Immature natural killer cell (primary cell): ENCODE measurements at places on chromosomes 13 and 19. TPM values are rescaled to one million over a fixed set of nuclear protein-coding genes. Genes with fewer than 3 reads are reported as not detected.

DNA sequence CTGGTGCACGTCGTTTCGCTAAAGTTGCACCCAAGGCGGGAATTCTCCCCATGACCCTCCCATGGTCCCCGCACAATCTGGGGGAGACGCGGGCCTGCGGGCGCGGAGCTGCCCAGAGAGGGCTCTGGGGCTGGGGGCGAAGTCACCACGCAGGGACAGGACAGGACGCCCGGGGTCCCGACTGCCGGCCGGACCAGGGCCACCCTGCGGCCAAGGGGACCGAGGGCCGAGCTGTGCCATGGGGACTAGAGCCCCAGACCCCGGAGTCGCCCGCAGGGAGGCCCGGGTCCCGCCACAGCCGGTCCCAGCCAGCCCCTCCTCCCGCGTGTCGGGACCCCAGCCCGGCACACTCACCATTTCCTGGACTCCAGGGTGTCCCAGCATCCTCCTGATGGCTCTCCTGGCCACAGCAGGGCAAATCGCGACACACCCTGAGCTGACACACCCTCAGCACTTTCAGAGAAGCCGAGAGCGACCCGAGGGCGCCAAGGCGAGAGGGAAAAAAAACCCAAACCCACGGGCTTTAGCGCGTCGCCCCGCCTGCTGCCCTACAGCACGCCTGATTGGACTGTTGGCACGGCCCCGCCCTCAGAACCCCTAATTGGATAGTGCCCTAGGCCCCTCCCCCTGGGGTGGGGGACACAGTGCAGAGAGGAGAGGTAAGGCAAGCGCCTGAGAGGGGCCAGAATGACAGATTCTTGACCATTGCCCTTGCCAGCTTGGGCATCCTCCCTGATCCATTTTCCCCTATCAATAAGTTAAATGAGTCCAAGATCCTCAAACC lies 28.6 kb downstream of the ZNF44 start:
- no peak for DNase-seq

- DNase-seq, result no peak
Measured at GRCh38 chr13:99845161-99845874, 126.2 kb downstream of the ZIC5 start.

- no peak for DNase-seq
Measured at GRCh38 chr13:109704771-109705635, 81.4 kb downstream of the IRS2 start.

DNA sequence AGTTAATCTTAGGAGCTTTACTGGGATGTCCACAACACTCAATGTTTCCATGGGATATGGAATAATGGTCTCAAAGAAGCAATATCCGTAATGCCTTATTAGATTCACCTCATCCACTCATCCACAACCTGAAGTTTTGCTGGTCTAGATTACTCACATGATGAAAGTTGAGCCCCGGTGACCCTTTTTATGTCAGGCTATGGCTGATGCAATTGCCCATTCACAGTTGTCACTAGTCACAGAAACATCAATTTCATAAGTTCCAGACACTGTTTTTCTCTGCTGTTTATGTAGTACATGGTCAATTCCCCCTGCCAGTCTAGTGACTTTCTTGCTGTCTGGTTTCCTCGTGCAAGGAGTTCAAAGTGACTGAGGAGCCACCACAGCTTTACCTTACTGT lies 491.2 kb upstream of the ATXN8OS start:
- no peak for DNase-seq

DNA sequence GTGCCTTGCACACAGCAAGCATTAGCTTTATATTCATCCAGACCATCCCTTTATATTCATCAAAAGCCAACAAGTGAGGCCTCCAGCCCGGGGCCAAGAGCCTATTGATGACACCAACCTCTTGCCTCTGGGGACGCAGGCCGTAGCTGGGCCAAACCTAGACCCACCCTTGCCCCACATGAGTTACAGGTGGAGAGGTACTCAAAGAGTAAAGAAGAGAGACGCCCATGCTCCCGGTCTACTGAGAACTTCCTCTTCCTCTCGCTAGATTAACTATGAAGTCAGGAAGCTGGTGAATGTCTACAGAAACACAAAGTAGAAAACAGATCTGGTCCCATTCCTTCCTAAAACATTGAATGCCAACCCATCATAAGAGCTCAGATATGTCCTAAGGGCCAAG lies 3.8 kb upstream of the MLNR start:
- no peak for DNase-seq

DNA sequence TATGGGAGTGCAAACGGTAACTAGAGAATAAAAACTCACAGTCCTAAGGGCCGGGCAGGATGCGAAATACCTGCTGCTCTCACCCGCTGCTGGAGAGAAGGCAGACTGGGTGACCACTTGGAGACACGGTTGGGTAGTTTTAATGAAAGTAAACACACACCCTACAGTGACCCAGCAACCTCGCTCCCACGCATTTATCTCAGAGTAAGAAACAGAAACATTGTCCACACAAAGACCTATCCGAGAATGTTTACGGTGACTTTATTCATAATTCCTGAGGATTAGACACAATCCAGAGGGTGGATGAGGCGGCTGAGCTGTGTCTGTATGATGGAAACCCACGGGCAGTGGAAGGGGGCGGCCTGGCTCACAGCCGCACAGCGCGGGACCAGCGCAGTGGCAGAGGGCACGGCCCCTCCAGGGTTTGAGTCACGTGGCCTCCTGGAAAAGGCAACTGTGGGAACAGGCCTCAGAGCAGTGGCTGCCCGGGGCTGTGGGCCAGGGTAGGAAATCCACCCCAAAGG lies 73.5 kb upstream of the C13orf46 start:
- DNase-seq, result no peak

Gene SOX1
- polyA plus RNA-seq, result not detected
